CD8-positive, alpha-beta memory T cell (primary cell): ENCODE measurements at places on chromosomes 12 and 14.

DNA sequence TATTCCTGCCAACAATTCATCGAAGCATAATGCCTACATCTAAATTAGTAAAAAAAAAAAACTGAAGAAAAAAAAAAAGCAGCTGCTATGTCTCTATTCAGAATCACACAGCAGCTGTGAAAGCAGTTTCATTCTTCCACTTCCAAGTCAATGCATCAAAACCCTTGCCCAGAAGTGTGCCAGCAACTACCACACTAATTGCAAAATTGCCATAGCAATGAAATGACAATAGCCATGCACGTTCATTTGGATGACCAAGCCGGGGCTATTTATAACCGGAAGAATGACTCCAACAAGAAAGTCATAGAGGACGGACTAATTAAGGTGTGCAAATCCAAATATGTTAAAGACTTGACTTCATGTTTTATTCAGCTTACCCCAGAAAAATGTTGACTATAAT is 42.5 kb downstream of the SLC2A13 start:
- H3K27me3 ChIP-seq, result no peaks in the 10 kb centered on the region
- no peak overlapping the region for H3K4me3 ChIP-seq
- H3K36me3 ChIP-seq, result no peaks in the 10 kb centered on the region
- no peak for DNase-seq

DNA sequence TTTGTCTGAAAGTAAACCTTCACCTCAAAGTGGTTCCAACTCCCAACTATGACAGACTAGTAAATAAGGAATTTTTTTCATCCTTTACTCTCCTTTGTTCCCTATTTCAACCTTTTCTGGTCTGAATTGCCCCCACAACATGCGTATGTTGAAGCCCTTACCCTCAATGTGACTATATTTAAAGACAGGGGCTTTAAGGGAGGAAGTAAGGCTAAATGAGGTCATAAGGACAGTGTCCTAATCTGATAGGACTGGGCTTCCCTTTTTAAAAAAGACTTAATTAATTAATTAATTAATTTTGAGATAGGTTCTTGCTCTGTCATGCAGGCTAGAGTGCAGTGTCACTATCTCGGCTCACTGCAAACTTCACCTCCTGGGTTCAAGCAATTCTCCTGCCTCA is 86.3 kb downstream of the VCPKMT start:
- H3K4me1 ChIP-seq, result no peaks in the 10 kb centered on the region
- no peak overlapping the region for H3K4me3 ChIP-seq

- DNase-seq, result no peak
- no peaks in the 10 kb centered on the region for H3K36me3 ChIP-seq
- H3K4me3 ChIP-seq, result no peak overlapping the region
- H3K4me1 ChIP-seq, result no peaks in the 10 kb centered on the region
These were observed 9.2 kb upstream of the ALDH2 start for GRCh38 chr12:111757361-111758119.

- no peak overlapping the region for H3K4me3 ChIP-seq
- H3K4me1 ChIP-seq, result no peaks in the 10 kb centered on the region
- H3K36me3 ChIP-seq, result no peaks in the 10 kb centered on the region
- H3K27me3 ChIP-seq, result no peaks in the 10 kb centered on the region
- DNase-seq, result no peak
These were observed 56.8 kb downstream of the IFNG start for GRCh38 chr12:68102731-68103130.

GRCh38 chr12:64682572-64683277 is 72.4 kb downstream of the RASSF3 start:
- peaks cover 90% of the 10 kb centered on the region for H3K4me1 ChIP-seq
- peak overlapping the region; percentile 22 for H3K4me3 ChIP-seq
- no peak for DNase-seq

DNA sequence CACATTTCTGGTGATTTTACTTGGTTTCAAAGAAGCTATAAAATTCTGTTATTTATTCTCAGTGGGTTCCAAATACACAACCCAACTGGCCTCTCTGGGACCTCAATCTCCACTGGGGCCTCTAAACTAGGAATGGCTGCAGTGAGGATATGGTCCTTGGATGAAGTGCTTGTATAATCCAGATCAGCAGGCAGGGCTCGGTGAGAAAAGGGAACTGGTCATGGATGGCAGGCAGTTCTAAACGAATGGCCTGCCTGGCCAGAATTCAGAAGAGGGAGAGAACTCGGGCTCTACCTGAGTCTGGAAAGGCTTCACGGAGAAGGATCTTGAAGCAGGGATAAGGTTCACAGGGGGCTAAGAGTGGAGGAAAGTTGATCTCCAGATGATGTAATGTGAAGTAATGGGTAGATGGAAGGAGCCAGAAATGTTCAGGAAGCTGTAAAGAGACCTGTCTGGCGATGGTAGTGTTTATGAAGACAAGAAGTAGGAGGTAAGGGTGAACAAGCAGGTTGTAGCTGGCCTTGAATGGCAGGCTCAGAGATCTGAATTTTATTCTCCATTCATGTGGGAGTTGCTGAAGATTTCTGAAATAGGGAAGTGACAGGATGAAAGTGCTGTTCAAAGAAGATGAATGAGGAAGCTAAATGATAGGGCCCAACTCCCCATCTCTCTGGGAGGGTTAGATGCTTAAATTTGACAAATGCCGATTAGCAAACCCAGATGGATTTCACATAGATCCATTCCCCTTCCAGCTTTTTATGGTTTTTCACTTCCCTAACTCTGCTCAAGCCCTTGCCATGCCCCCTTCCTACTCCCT is 31.5 kb upstream of the ANO6 start:
- H3K27ac ChIP-seq, result no peak overlapping the region
- no peaks in the 10 kb centered on the region for H3K27me3 ChIP-seq
- no peaks in the 10 kb centered on the region for H3K36me3 ChIP-seq
- no peak for DNase-seq

DNA sequence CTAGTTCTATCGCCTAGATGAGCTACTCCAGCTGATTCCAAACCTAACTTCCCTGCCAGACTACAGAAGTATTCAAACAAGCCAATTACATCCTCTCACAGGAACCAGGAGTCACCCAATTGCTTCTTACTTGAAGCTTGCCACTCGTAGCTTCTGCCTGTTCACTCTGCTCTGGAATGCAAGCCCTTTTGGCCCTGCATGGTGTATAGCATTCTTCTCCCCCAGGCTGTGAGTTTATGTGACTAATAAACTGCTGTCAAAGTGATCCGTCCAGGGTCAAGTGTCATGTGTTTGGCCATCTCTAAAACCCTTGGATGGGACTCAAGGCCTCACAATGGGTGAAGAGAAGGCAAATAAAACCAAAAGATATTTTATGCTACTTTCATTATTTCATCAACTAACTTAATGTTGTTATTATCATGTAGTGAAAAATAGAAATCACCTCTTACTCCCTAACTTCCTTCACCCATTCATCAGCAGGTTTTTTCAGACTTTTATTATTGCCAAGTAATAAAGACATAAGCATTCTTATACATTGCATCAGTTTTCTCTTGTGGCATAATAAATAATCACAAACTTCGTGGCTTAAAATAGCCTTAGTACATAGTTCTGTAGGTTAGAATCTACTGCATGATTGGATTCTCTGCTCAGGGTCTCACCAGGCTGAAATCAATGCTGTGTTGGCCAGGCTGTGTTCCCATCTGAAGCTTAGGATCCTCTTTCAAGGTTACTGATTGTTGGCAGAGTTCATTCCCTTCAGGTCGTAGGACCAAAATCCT is 1981.7 kb upstream of the FLRT2 start:
- no peak overlapping the region for H3K27ac ChIP-seq
- H3K4me1 ChIP-seq, result no peaks in the 10 kb centered on the region
- H3K4me3 ChIP-seq, result no peak overlapping the region
- no peaks in the 10 kb centered on the region for H3K36me3 ChIP-seq
- DNase-seq, result no peak
- H3K27me3 ChIP-seq, result no peaks in the 10 kb centered on the region

GRCh38 chr12:42021469-42021868 is 123.2 kb downstream of the GXYLT1 start:
- H3K27me3 ChIP-seq, result no peaks in the 10 kb centered on the region
- no peak overlapping the region for H3K4me3 ChIP-seq
- H3K4me1 ChIP-seq, result no peaks in the 10 kb centered on the region
- no peaks in the 10 kb centered on the region for H3K36me3 ChIP-seq
- no peak overlapping the region for H3K27ac ChIP-seq

DNA sequence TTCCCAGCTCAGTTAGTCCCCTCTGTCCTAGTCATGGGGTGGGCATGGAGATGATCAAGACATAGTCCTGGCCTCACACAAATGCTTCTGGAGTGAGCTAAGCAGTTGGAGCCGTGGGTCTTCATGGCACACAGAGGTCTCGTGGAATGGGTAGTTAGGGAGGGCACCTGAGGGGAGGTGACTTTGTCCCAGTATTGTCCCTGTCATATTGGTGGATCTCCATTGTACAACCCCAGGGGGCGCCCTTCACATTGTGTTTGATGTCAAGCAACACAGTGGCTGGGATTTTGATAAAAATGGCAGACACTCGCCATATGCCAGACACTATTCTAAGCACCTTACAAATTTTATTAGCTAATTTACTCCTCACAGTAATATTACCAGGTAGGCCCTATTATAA is 175.4 kb upstream of the LHX5 start:
- H3K27ac ChIP-seq, result no peak overlapping the region
- DNase-seq, result no peak
- H3K36me3 ChIP-seq, result no peaks in the 10 kb centered on the region
- no peak overlapping the region for H3K4me3 ChIP-seq

DNA sequence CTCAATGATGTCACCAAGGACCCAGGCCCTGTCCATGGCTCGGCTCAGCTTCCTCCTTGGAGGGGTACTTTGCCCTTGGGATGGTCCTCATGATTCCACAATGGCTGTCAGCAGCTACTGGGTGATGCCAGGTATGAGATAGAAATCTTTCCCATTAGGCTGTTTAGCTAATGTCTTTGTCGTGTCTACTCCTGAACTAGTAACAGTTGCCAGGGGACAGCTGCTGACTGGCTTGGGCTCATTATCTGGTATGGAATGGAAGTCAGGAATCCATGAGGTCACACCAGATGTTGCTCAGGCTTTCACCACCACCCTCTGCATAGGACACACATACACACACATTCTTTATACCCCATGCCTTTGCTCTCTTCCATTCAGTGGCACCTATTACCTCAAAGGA is 9.2 kb downstream of the PRPH start:
- H3K27ac ChIP-seq, result no peak overlapping the region
- no peak for DNase-seq
- H3K4me3 ChIP-seq, result no peak overlapping the region
- no peaks in the 10 kb centered on the region for H3K27me3 ChIP-seq

DNA sequence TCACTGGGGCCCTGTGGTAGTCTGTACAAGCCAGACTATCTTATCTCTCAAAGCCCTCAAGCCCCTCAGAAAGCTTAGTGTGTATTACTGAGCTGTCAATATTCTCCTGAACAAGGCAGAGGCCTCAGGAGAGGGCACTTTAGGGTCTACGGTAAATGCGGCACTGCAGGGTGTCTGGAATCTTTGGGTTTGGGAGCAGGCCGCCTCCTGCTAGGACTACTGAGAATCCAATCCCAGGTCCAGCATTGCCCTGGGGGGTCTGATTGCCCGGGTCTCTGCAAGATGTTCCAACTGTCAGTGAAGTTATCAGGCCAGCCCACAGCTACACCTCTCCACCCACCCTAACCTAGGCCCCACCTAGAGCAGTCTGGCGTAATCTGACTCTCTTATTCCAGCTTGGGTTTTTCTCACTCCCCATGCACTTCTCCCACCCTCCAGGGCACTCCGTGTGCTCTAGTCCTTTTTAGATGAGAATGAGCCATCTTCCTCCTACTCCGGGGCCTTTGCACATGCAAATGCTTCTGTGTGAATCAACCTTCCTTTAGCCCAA is 4.3 kb upstream of the ZFP36L1 start:
- peak overlapping the region; percentile 99 for H3K27ac ChIP-seq
- H3K4me3 ChIP-seq, result no peak overlapping the region
- H3K4me1 ChIP-seq, result peaks cover 16% of the 10 kb centered on the region
- no peak for DNase-seq
- no peaks in the 10 kb centered on the region for H3K36me3 ChIP-seq
- no peaks in the 10 kb centered on the region for H3K27me3 ChIP-seq

- H3K36me3 ChIP-seq, result no peaks in the 10 kb centered on the region
- no peaks in the 10 kb centered on the region for H3K4me1 ChIP-seq
- H3K27ac ChIP-seq, result no peak overlapping the region
- no peak overlapping the region for H3K4me3 ChIP-seq
- no peak for DNase-seq
These were observed 35.4 kb upstream of the NKX2-8 start for GRCh38 chr14:36617824-36618223.

DNA sequence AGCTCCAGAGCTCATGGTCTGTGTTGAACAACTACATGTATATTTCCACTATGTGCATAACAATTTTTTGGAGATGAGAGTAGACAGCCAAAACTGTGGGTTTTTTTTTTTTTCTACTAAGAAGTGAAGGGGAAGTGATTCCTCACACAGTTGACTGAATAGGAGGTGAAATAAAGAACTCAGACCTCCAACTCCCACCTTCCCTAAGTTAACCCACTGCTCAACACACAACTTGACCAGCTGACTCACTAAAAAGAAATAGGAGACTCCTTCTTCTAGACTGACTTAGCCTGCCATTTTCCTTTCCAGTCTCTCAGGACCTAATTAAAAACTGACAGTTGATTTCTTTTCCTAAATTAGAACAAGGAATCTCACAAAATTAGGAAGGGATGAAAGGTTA is 1.7 kb downstream of the M6PR start:
- DNase-seq, result no peak
- H3K4me3 ChIP-seq, result peak overlapping the region; percentile 97
- H3K27me3 ChIP-seq, result no peaks in the 10 kb centered on the region
- H3K36me3 ChIP-seq, result peaks cover 27% of the 10 kb centered on the region

- no peaks in the 10 kb centered on the region for H3K36me3 ChIP-seq
- H3K4me3 ChIP-seq, result no peak overlapping the region
These were observed 343.7 kb downstream of the CACNA1C start for GRCh38 chr12:2396448-2396871.

DNA sequence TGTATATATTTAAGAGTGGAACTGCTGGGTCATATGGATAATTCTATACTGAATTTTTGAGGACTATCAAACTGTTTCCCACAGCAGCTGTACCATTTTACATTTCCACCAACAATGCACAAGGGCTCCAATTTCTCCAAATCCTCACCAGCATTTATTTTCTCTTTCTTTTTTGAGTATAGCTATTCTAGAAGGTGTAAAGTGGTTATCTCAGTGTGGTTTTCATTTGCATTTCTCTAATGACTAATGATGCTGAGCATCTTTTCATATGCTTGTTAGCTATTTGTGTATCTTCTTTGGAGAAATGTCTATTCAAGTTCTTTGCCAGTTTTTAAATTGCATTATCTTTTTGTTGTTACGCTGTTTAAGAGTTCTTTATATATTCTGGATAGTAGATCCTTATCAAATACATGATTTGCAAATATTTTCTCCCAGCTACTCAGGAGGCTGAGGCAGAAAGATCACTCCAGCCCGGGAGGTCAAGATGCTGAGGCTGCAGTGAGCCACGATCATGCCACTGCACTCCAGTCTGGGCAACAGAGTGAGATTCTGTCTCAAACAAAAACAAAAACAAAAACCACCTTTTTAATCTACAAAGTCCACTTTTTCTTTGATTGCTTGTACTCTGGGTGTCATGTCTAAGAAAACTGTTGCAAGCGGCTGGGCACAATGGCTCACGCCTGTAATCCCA is 32.8 kb downstream of the GTF2A1 start:
- peaks cover 14% of the 10 kb centered on the region for H3K4me1 ChIP-seq
- H3K4me3 ChIP-seq, result no peak overlapping the region
- peaks cover 16% of the 10 kb centered on the region for H3K36me3 ChIP-seq
- no peak for DNase-seq
- no peak overlapping the region for H3K27ac ChIP-seq

GRCh38 chr12:106030210-106031071 is 108.3 kb downstream of the NUAK1 start:
- DNase-seq, result no peak
- no peaks in the 10 kb centered on the region for H3K36me3 ChIP-seq
- no peaks in the 10 kb centered on the region for H3K27me3 ChIP-seq
- no peak overlapping the region for H3K27ac ChIP-seq
